RKO (cell line): ENCODE measurements at places on chromosomes 2 and 18.

DNA sequence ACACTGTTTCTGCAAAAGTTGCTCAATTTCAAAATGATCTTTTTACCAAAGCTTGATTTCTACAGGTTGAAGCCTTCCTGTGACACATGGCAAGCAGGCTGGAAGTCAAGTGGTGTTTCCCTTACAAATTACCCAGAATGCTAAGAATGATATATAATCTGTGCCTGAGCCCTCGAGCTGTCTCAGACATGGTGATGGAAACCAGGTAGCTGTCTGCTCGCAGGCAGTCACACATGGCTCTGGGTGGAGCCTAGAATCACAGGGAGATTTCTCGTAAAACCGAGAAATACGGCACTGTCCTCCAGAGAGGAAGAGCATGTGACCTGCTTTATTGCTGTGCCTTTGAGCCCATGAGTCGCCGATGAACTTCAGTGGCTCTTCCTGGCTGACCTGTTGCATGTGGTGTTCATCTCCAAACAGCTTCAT is 392.9 kb downstream of the ZNF521 start:
- DNase-seq = no peak

GRCh38 chr2:109525836-109526235 is 87.9 kb downstream of the SEPTIN10 start:
- DNase-seq = no peak

GRCh38 chr2:36469710-36470109 is 114.1 kb downstream of the CRIM1 start:
- DNase-seq = no peak

DNA sequence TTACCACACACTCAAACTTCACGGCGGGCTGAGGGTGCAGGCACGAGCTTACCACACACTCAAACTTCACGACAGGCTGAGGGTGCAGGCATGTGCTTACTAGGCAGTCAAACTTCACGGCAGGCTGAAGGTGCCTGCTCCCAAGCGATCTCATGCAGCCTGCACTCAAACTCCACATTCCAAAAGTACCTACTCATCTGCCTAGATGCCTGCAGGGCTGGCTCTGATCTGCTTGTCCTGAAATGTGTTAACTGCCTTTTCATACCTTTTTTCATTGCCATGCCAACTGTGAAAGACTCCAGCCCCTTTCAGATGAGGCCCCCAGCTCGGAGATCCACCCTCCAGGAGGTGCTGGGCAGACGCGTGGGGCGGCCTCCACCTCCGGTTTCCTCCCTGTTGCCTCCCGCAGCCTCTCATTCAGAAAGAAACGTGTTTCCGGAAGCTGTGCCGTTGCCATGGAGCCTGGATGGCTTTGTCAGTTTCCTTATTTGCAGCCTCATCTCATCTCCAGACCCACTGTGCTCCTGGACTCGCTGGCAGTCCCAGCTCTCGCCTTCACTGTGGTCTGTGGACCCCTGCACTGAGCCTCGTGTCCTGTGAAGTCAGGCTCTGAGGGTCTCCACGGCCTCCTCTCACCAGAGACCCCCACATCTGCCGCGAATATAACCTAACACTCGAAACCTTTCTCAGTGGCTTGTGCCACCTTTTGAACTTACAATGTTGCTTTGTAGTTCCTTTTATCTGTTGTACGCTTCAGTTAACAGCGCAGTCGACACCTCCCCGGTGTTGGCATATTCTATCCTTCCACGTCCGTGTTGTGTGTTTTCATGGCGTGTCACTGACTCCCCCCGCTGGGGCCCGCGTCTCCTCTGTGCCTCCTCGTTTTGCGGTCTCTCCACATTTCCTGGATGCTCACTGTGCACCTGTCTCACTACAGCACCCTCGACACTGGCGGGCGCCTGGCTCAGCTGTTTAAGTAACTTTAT is 106.1 kb upstream of the ALKAL2 start:
- DNase-seq = peak; percentile 45

- no peak for DNase-seq
Observed at GRCh38 chr2:143588746-143589145, 459.5 kb downstream of the ARHGAP15 start.

GRCh38 chr18:1825296-1825695 is 746.0 kb downstream of the METTL4 start:
- no peak for DNase-seq

- DNase-seq = no peak
Observed at GRCh38 chr2:233882353-233882752, 14.2 kb upstream of the MSL3B start.

GRCh38 chr2:54960164-54960563 is 90.1 kb downstream of the RTN4 start:
- no peak for DNase-seq

DNA sequence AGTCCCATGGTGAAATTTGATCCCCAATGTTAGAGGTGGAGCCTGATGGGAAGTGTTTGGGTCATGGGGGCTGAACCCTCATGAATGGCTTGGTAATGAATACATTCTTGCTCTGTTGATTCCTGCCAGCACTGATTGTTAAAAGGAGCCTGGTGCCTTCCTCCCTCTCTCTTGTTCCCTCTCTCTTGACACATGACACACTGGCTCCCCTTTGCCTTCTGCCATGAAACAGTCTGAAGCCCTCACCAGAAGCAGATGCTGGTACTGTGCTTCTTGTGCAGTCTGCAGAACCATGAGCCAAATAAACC is 30.6 kb upstream of the EPC2 start:
- no peak for DNase-seq

GRCh38 chr2:47152803-47153202 is 2.3 kb downstream of the STPG4 start:
- no peak for DNase-seq

GRCh38 chr18:63366213-63367052 is 573 bp downstream of the KDSR start:
- peak; percentile 92 for DNase-seq

- no peak for DNase-seq
Observed at GRCh38 chr2:240557101-240557751, 562 bp downstream of the ANKMY1 start.

- no peak for DNase-seq
Observed at GRCh38 chr2:8380026-8380425, 301.8 kb upstream of the ID2 start.

DNA sequence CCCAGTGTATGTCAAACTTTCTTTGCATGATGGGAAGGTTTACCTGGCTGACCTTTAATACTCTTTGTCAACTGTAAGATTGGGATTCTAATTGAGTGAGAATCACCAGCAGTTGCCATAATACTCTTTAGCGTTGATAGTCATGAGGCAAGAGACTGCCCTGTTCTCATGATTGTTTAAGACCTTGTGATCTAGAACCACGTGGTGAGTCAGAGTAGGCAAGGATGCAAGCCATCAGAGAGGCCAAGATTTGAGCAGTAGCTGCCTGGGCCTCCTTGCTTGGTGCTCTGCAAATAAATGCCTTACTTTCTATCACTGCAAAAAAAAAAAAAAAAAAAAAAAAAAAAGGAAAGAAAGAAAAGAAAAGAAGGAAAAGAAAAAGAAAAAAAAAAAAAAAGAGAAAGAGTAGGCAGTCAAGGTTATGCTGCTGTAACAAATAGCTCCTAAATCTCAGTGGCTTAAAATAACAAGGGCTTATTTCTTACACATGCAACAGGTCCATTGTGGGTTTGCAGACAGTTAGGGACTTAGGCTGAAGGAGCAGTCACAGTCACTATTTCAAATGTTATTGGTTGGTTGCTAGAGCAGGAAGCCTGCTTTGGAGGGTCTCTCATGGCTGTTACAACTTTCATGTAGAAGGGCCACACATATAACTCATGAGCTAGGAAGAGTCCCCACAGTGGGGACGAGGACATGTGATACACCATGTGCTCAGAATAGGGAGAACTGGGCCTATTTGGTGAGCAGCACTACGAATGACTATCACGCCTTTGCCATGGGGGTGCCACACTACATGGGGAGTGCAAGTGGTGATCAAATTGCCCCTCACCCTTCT is 21.7 kb downstream of the IL1R2 start:
- peak; percentile 11 for DNase-seq

DNA sequence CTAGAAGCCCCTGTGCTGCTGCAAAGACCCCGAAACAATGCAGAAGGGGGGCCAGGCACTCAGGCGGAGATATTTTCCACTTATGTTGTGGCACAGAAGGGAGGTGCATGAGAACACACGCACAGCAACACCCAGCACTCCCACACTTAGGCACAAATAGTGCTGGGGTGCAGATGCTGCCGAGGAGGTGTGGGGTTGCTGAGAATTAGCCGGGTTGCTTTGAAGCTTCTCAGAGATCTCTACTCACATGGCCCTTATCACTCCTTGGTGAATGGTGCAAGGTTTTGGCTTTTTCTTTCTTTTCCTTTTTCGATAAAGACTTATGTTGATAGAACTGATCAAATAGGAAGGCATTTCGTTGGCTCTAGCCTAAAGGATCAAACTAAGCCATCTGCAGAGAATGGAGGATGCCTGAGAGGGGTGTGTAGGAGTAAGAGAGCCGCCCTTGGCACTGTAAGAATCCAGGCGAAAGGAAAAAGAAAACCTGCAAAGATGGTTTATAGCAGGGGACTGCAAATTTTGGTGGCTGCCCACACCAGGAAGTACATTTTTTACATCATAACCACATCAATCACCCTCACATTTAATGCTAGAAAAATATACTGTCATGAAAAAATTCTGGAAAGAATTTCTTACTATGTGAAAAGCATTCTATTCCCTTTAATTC is 27.9 kb upstream of the FHL2 start:
- DNase-seq = no peak

DNA sequence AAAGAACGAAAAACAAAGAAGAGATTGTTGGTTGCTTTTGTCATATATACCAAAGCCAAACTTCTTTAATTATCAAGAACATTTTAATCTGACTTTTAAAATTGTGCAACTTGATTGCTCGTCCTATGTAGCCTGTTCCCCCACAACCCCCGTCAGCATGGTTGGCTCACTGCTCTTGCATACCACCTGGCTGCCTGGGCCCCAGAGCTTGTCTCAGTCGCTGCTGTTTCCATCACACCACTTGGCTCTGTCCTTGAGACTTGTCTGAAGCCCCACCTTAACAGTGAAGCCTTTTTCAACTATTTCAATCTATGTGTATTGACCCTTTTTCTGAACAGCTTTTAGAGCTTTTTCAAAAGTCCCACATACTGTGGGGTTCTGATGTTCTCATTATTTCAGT is 270.8 kb downstream of the ZNF407 start:
- no peak for DNase-seq

DNA sequence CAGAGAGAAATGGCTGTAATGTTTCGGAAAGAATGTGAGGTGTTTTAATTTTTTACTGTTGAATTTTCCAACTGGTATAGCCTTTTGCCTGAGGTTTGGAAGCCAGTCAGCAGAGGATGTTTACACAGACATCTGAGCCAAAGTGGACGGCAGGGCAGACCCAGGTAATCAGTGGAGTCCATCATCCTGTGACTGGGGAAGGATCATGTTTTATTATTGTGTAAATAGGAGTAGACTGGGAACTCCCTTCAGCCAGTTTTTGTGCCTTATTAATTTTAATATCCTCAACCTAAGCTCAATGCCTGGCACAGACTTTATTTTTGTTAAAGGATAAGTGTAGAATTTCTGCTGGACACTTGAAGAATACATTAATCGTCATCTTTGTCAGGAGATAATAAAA is 142.0 kb upstream of the GAREM1 start:
- no peak for DNase-seq

DNA sequence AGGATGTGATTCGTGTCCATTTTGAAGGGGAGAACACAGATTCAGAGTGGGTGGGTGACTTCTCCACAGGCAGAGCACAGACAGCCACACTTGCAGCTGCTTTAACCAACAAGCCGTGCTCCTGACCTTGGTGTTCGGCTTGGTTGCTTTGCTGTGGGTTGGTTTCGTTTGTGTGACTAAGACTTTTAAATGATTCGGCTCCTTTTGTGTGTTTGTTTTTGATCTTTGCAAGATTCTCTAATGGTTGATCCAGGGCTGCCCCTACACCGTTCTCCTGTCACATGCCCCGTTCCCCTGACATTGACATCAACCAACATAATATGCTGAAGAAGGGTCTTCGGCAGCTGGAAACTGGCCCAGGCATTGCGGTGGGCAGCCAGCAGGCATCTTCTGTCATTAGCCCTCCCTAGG is 95.9 kb upstream of the MBOAT2 start:
- DNase-seq = no peak

GRCh38 chr2:216752855-216753505 is 57.6 kb upstream of the IGFBP5 start:
- DNase-seq = no peak

DNA sequence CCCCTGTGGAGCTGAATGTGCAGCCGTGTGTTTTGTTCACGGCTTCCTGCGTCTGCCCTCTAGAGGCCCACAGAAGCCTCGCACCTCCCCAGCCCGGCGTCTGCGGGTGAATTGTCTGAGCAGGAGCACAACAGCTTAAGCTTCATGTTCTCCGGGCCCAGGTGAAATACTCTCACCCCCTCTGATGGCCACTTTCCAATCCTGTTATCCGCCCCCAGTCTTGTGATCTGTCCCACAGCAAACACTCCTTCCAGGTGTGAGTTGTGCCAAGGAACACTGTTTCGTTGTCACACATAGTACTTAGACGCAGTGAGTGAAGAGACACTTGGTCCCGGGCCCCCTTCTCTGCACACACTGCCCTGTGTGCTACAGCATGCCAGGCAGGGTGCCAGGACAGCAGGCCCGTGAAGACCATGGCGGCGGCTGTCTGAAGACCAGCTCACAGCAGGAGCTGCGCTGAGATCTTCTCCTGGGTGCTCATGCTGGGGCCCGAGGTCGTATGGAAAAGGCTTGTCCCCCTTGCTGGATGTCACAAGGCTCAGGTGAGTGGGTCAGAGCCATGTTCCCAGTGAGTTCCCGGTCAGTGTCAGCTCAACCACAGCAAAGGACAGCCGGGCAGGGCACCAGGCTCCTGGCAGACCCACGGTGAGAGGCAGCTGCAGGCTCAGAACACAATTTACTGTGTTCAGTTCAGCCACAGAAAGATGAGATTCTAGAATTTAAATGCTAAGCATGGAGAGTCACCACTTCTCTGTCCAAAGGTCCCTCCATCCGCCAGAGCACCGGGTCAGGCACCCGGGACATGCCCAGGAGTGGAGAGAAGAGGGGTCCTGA is 6.8 kb upstream of the PXDN start:
- peak; percentile 54 for DNase-seq

- no peak for DNase-seq
Observed at GRCh38 chr18:44830581-44830980, 149.9 kb downstream of the SETBP1 start.

DNA sequence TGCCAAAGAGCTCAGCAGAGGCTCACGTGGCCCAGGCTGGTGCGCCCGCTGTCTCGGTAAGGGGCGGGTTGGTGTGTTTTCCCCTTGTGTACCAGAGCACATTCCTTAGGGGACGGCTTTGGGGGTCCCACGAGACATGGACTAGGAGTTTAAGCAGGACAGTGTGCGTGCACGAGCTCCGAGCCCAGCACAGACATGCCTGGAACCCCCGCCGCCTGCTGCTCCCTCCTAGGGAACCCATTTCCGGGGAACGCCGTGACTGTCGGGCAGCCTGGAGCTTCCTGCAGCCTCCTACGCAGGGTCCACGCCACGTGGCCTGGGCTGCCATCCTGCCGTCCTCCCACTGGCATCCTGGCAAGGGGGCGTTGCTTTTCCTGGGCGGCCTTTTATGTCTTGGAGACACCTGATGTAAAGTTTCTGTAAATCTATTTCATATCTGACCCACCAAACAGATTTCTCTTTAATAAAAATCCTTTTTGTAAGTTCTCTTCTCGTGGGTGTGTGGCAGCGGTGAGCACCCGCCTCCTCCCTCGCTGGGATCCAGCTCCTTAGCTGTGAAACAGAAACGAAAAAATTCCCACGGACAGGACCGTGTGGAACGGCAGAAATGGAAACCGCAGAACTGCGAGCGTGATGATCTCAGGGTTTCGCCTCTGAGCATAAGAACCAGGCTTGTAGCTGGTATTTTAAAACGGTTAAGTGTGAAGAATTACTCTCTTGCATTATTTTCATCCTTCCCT is 43.5 kb upstream of the KCNG2 start:
- no peak for DNase-seq
